ENCODE measurements at places on chromosomes 12 and 14. TPM values are rescaled to one million over a fixed set of nuclear protein-coding genes. Genes with fewer than 3 reads are reported as not detected.

DBX2 gene
- total RNA-seq: 2.9 TPM

DNA sequence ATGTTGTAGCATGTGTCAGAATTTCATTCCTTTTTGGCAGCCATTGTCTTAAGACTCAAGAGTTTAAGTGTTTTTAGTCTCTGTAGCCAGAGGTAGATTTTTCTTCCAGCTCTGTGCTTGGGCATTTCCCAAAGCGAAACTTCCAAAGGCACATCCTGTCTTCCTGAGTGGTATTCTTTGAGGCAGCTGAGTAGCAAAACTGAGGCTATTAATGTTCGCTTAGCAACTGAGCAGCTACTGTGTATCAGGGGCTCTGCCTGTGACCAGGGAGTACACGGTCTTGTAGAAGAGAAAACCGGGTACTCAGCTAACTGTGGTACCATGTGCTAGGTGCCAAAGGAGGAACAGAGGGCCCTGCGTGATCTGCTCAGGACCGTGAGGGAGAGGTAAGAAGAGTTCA is 52.0 kb downstream of the ETV6 start:
- no peak for DNase-seq

- no peak for DNase-seq
Measured at GRCh38 chr12:27498149-27498548, 25.9 kb upstream of the PPFIBP1 start.

IL22 gene
- not detected for total RNA-seq

PLBD1 gene
- total RNA-seq: 1.6 TPM

AKAP5 gene
- 37.5 TPM for total RNA-seq

Data from frontal cortex (tissue), 4 donors.